ENCODE measurements at places on chromosomes 4 and X.

DNA sequence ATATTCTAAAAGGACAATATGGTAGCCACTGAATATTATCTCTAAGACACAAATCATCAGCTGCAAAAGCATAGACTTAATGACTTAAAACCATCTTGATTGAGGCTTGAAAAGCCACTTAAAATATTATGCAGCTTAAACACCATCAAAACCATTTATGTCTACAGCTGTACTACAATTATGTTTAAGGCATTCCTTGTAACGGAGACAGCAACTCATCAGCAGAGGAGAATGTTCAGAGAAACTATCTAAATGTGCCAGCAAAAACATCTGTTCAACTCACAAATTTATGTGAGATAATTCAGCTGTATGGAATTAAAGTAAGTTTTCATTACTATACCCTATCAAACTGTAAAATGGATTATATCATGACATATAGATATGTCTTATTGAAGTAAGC, 147.9 kb upstream of the CTSO start:
- DNase-seq, result no peak

GRCh38 chr4:68129793-68130192, at the start of gene TMPRSS11F:
TMPRSS11F (minus strand) TSS chr4:68129869; CDS start chr4:68129820, 49 bp downstream.
- no peak for DNase-seq

DNA sequence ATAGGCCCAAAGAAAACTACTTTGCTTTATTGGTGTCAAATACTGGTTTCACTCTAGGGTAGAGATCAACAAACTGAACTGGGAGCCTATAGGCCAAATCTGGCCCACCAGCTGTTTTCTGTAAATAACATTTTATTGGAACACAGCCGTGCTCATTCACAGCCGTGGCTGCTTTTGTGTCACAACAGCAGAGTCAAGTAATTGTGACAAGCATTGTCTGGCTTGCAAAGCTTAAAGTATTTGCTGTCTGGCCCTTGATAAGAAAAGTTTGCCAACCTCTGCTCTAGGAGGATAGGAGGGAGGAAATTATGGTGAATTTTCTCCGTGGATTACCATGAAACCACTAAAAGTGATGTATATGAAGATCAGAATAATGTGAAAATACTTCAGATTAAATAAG, 53.4 kb downstream of the GPAT3 start:
- no peak for DNase-seq

GRCh38 chrX:69614886-69615285, 1.0 kb upstream of the EDA start:
- DNase-seq, result no peak

DNA sequence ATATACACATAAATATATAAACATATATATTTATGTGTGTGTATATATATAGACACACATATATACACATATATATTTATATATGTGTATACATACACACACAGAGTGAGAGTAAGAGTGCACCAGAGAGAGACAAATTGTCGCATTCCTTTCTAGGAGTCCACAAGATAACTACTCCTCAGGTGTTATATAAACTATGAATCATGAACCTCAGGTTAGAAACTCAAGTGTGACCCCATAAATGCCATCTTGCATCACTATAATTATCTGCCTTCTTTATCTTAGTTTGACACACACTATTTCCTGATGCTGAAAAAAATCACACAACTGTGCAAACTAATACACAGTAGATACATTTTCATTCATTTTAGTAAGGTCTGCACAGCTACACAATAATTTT, 135.2 kb downstream of the PPARGC1A start:
- no peak for DNase-seq

GRCh38 chr4:113331811-113332210, 282.4 kb downstream of the ANK2 start:
- DNase-seq, result no peak

GRCh38 chr4:153748378-153748777, 11.4 kb downstream of the RNF175 start:
- no peak for DNase-seq

DNA sequence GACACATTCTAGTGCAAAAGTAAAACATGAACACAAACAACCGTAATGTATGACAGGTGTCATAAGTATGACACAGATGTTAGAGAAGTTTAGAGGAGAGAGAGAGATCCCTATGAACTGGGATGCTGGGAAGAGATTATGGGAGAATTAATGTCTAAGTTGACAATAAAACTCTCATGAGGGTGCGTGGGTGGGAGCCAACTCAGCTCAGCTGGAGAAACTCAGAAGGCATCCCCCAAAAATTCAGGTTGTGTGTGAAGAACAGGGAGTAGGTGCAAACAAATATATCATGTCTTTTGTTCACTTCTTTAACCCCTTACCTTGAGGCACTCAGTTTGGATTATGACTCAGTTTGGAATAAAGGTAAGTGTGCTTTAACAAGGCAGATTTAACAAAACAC, 484.1 kb downstream of the INPP4B start:
- no peak for DNase-seq

GRCh38 chr4:73662709-73663546, 42.7 kb upstream of the RASSF6 start:
- DNase-seq, result no peak

GRCh38 chr4:88736264-88736663, 38.6 kb upstream of the NAP1L5 start:
- DNase-seq, result no peak

DNA sequence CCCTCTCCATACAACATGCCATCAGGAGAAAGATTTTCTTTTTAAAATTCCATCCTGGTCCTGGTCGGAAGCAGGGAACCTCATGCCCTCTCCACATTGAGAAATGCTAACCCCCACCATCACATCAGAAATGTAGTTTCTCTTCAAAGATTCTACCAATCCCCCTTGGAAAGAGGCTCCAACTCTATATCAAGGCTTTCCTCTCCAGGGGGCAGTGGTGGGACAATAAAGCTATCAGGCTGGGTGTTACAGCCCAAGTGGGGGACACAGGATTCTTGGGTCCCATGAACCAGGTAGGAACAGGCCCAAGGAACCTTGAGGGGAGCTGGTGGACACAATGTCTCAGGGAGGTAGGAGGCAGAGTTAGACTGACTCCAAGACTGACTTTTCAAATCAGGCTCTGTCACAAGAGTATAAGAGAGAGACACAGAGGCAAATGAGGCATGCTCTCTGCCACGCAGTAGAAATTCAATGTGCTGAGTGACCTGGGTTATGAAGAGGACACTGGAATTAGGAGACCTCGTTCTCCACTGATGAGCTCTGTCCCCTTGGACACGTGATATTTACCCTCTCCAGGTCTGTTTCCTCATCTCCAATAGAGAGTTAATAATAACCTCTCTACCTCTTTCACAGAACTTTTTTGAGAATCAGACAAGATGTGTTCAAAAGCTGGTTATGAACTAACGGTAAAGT, 4.5 kb downstream of the GJB1 start:
- no peak for DNase-seq

- no peak for DNase-seq
Measured at GRCh38 chrX:72258174-72258573, 18.9 kb downstream of the RPS4X start.

GRCh38 chrX:38318606-38319005, 8.7 kb downstream of the RPGR start:
- DNase-seq, result no peak

DNA sequence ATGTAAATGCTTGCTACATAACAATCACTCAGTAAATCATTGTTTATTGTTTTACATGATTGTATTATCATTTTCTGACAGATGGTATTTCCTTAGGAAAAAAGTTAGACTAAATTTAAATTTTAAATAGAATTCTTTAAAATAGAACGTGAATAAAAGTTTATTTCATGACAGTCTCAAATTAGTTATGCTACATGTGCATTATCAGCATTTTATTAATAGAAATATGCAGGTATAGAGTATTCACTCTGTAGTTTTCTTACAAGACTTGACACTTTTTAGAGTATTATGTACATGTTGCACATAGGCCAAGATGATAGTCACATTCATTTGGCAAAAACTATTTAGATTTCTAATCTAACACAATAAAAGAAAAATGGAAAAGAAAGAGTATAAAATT, 213.3 kb upstream of the SPRY1 start:
- DNase-seq, result no peak

DNA sequence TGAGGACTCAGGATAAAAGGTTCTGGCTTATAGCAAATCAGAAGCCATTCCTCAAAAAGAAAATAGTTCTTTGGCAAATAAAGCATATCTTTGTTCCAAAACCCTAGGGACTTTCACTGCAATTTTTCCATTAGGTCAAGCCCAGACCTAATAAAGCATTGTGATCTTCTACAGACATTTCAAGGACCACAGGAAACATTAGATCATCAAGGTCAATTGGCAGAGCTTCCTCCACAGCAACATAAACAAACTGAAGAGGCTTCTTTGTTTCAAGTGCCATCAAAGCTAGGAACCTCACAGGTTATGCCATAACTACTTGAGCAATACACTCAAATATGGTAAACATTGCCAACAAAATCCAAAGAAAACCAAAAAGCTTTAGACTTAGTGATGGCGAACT, 144.9 kb downstream of the ANXA5 start:
- no peak for DNase-seq

DNA sequence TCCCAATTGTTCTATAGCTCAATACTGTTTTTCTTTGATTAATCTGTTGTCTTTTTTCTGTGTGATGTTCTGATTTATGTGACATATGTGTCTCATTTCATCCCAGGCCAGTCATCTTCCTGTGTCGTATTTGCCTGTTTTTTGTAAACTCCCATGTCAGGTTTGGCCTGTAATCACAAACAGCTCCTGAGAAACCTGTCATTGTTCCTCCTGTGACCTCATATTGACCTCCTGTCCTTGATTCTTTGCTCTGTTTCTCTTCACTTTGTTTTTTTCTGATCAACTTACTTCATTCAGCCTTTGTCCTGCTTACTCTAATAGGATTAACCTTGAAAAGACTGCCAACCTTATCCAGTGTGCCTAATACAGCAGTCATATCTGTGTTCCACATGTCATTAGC, 438.3 kb downstream of the CFAP47 start:
- no peak for DNase-seq

DNA sequence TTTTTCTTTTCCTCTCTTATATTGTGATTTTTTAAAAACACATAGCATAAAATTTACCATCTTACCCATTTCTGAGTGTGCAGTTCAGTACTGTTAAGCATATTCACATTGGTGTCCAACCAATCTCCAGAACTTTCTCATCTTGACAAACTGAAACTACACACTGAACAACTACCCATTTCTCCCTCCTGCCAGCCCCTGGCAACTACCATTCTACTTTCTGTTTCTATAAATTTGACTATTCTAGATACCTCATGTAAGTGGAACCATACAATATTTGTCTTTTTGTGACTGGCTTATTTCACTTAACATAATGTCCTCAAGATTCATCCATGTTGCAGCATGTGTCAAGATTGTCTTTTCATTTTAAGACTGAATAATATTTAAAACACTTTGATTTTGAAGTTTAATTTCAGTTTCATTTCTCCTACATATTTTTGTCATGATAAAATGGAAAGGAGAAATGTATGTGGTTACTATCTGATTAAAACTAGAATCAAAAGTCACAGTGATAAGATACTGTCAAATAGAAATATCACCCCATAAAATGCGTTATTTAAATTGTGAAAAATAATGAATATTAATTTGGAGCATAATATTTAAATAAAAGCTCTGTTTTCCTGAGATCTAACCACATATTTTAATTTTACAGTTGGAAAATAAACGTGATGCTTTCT, 122.8 kb downstream of the DIPK2B start:
- DNase-seq, result no peak

DNA sequence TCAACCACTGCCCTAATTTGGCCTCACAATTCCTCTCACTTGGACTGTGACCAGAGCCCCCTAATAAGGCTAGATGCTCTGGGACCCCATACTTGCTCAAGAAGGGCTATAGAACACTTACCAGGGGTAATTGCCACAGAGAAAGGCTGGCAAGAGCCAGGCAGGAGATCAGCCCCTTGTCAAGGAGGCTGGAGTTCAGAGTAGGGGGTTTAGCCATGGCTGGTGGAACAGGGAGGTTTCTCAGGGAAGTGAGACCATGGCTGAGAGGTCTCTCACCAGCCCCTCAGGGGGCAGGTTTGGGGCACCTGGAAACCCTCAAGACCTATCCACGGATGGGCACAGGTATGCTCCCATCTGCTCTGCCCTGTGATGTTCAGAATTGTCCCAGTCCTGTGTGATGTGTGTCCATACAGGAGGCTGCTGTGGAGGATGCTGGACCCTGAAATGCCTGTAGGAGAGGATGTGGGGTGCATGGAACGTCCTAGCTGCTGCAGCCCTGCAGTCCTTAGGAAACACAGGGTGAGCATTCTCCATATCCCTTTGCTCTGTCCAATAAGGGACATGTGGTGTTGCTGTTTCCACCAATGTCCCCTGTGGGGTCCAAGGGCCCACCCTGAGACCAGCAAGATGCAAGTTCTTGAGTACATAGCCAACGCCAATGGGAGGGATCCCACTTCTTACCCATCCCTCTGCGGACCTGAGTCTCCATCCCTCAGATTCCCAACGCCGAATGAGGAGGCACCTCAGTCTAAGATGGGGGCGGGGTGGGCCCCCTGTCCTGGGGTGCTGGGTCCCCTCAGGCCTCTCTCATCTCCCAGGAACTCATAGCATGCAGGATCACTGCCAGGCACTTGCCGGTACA, 16.4 kb upstream of the HSFX1 start:
- DNase-seq, result no peak

DNA sequence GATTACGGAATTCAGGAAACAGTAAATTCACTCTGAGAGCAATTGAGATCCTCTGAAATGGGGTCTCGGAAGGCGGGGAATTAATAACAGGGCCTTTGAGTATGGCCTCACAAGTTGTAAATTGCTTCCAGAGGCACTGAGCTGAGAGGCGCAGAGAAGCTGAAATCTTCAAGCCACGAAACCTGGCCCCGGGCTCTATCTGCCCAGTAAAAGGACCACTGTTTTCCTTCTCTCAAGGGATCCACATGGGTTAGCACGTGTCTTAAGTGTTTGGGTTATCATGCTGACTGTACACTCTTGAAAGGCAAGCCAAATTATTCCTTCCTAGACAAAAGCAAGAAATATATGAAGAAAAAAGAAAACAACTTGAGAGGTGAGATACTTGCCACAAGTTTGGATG, 1012.9 kb upstream of the FTHL17 start:
- no peak for DNase-seq

DNA sequence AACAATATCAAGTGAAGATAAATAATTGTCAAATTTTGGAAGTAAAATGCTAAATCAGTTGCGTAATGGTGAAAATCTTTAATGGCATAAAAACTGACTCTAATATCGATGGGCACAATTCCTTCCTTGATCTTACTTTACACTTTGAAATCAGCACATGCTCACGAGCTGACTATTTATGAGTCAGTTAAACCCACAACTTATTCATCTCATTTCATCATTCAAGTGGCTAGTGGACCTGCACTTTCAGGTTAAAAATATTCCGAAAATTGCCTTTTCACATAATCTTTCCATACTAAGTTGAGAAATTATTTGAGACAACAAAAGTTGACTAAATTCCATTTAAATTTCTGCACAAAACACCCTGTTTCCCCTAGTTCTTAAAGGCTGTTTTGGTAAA, 582.1 kb upstream of the TENM3 start:
- DNase-seq, result no peak

GRCh38 chr4:39083164-39083563, 21.1 kb downstream of the KLHL5 start:
- no peak for DNase-seq

Measured in activated T-helper 1 cell treated with Interleukin-2 at 50 U/mL for 16 hours (primary cell).